ENCODE measurements at places on chromosomes 13 and 19.

- H3K36me3 ChIP-seq = no peaks in the 10 kb centered on the region
- no peak overlapping the region for H3K4me3 ChIP-seq
These were observed 87.3 kb downstream of the COL4A2 start for GRCh38 chr13:110394371-110394841.

DNA sequence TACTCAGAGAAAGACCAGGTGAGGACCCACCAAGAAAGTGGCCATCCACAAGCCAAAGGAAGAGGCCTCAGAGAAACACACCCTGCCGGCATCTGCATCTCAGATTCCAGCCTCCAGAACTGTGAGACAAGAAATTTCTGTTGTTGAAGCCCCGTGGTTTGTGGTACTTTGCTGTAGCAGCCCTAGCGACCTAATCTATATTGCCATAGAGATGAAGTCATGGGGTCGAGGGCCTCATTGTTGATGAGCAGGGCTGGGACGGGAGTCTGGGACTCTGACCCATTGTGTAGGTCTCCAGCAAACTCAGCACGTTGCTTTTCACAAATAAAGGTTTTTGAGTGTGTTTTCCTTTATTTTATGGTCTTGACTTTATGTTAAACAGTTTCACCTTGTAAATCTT lies 174.9 kb downstream of the TNFSF13B start:
- H3K27ac ChIP-seq = no peak overlapping the region
- DNase-seq = no peak
- H3K27me3 ChIP-seq = no peaks in the 10 kb centered on the region
- H3K4me3 ChIP-seq = no peak overlapping the region

DNA sequence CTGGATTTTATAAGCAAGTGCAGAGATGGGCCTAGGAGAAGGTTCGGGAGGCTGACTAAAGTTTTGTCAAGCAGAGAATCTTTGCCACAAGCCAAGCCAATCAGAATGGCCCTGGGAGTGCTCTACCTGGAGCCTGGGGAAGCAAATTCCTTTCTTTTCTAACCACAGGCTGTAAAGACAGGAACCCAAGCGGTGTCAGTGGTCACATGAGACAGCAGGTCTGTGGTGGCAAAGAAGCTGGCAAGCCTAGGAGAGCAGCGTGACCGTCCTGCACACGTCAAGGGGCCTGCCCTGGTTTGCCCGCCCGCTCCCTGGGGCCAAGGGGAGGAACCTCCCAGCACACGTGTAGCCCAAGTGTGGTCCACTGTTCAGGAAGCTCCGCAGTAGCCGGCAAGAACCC lies 90.8 kb downstream of the IPO5 start:
- H3K4me1 ChIP-seq = no peaks in the 10 kb centered on the region
- DNase-seq = no peak
- no peaks in the 10 kb centered on the region for H3K36me3 ChIP-seq

GRCh38 chr19:37691881-37692504 lies 27.6 kb downstream of the ZNF607 start:
- peaks cover 27% of the 10 kb centered on the region for H3K36me3 ChIP-seq
- peaks cover 19% of the 10 kb centered on the region for H3K4me1 ChIP-seq
- H3K4me3 ChIP-seq = peak overlapping the region; percentile 98

DNA sequence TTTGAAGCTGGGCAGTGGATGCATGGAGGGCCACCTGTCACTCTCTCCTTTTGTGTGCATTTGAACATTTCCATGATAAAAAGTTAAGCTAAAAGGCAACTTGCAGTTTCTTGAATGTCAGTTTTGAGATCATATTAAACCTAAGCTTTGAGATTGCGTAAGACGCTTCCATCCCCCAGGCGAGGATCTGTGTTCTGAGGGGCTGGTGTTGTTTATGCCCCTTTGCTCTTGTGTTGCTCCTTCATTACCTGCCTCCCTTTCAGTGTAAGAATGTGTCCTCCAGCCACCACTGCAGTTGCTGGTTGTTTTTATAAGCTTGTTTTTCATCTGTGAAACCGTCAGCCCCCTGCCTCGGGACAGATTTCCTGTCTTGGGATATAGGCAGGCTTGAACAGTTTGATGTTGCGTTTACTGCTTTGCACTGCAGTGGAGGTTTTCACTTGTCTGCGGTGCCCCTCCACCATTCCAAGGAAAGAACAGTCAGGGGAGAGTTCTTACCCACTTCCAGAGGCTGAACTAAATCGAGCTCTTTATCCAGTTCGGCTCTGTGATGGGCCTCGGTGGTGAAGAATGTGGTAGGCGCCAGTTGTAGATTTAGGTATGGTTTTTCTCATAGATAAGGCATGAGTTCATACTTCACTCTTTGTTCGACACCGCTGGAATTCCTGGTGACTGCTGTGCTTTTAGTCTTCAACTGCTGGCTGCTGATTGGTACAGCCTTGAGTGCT lies 96.8 kb downstream of the ARHGEF7 start:
- no peak overlapping the region for H3K4me3 ChIP-seq
- H3K27me3 ChIP-seq = no peaks in the 10 kb centered on the region
- H3K36me3 ChIP-seq = no peaks in the 10 kb centered on the region
- H3K27ac ChIP-seq = no peak overlapping the region

Measured in activated T-cell treated with anti-CD3 and anti-CD28 coated beads, Interleukin-2, amount 50 U/mL, for 72 hours (primary cell).